A172 (cell line): ENCODE measurements at places on chromosomes 2 and 18. TPM values are rescaled to one million over a fixed set of nuclear protein-coding genes. Genes with fewer than 3 reads are reported as not detected.

GRCh38 chr2:188870289-188870688, 103.9 kb upstream of the COL3A1 start:
- DNase-seq = peak; percentile 19

Gene SERPINB5
- total RNA-seq = 0.19 TPM in 1 of 2 replicates, not detected in the other

- DNase-seq = peak; percentile 50
These were observed 5.1 kb upstream of the STEAP3 start for GRCh38 chr2:119218478-119219064.

Gene CYTIP
- total RNA-seq = not detected in 2 replicates

DNA sequence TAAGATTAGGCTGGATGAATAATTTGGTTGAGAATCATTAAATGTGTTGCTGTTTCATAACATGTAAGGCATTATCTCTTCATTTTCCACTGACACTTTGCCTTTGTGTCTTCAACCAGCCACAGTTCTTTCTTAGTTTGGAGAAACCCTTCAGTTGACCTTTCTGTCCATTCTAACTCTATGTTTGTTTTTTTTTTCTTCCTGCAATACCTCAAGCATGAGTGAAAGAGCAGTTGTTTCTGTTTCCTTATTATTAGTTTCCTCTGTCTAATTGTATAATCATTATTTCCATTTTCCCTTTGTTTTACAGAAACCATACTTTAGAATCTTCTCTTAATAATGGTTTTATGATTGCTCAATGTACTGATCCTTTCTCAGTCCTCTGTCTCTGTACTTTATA, 25.6 kb downstream of the HADHB start:
- no peak for DNase-seq

GRCh38 chr18:45670281-45670962, 53.6 kb upstream of the SLC14A1 start:
- DNase-seq = no peak

Gene DSC2
- total RNA-seq = not detected in 2 replicates

Gene COL6A3
- total RNA-seq = 2.5 and 4.8 TPM in 2 replicates

- peak; percentile 64 for DNase-seq
These were observed 73.9 kb downstream of the ARL4C start for GRCh38 chr2:234422981-234423431.

Gene KCNG2
- not detected in 2 replicates for total RNA-seq

Gene MDH1B
- 5.4 and 9.2 TPM in 2 replicates for total RNA-seq

DNA sequence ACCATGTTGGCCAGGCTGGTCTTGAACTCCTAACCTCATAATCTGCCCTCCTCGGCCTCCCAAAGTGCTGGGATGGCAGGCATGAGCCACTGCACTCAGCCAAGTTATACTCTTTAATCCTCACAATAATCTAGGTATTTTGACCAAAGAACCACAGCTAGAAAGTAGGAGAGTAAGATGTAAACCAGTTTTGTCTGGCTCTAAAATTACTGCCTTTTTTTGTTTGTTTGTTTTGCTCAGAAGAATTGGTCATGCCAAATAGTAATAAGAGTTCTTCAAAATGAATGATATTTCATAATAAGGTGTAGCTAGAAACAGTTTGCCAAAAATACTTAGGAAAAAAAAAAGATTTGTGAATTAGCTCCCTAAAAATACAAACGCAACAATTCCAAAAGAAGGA, 36.7 kb downstream of the SCN2A start:
- no peak for DNase-seq

DNA sequence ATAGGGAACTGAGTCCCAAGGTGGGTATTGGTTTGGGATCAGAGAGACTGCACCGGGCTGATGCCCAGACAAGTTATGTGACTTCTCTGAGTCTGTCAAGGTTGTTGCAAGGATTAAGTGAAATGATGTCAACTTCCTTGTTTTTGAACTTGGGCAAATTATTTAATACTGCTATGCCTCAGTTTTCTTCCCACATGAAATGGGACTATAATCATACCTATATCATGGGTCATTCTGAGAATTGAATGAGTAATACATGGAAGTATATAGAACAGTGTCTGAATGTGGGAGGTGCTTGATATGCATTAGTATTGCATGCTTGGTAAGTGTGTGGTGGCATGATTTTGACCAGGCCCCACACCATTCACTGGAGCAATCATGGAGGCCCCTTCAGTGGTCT, 99.0 kb downstream of the PRKCE start:
- no peak for DNase-seq

DNA sequence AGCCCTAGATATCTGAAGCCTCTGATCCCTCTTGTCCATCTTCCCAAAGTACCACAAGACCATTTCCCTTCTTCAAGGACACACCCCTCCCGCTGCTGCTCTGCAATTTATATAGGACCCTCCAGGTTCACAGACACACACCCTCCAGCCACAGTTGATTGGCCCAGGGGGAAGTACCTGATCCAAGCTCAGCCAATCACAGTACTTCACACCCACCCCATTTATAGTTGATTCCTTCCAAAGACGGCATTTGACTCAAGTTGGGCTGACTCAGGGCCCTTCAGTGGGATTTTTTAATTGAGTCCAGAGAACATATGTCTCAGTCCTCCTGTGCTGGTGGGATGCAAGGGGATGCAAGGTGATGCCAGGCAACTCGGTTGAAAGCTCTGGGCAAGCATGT, 59.2 kb downstream of the GYPC start:
- no peak for DNase-seq

Gene ELOA2
- total RNA-seq = not detected in 2 replicates

Gene EMX1
- total RNA-seq = 0.34 and 0.50 TPM in 2 replicates

DNA sequence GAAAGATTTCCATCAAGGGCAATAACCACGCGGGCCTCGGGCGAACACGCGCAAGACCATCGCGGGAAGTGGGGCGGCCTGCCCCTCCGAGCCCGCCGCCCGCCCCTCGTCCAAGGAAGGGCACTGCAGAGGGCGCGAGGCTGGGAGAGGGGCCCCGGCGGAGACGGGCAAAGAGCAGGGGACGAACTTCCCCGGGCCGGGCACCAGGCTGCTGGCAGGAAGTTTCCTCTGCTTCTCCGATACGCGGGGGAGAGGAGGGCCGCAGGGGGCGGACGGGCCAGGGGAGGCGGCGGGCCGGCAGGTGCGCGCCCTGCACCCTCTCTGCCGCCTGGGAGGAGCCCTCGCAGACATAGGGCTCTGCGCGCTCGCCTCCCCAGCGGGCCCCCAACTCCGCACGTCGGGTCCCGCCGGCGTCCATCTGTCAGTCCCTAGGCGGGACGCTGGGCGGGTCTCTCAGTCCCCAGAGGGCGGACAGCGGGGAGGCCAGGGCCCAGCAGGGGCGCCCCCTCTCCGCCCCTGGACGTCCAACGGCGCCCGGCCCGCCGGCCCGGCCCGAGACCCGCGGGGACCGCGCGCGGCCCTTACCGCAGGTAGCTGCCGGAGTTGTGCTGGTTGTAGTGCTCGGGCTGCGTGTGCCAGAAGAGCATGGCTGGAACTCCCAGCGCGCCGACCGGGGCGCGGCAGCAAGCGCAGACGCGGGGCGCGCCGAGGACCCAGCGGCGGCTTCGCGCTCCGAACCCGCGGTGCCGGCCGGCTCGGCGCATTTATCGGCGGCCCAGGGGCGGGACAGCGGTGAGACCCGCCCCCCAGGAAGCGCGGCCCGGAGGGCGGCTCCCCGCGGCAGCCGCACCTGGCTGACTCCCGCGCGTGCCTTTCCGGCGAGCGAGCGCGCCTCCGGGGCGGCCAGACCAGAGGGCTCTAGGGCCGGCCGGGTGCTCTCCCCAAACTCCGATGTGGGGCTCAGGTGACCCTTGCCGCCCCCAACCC, at the start of gene TFCP2L1:
TSS of gene TFCP2L1 (minus strand) at position 740 of the 987 bp plus-strand sequence. CDS start at position 647, 93 bp downstream.
- DNase-seq = no peak

- DNase-seq = no peak
These were observed 108.7 kb upstream of the RAB6C start for GRCh38 chr2:129870685-129871241.

DNA sequence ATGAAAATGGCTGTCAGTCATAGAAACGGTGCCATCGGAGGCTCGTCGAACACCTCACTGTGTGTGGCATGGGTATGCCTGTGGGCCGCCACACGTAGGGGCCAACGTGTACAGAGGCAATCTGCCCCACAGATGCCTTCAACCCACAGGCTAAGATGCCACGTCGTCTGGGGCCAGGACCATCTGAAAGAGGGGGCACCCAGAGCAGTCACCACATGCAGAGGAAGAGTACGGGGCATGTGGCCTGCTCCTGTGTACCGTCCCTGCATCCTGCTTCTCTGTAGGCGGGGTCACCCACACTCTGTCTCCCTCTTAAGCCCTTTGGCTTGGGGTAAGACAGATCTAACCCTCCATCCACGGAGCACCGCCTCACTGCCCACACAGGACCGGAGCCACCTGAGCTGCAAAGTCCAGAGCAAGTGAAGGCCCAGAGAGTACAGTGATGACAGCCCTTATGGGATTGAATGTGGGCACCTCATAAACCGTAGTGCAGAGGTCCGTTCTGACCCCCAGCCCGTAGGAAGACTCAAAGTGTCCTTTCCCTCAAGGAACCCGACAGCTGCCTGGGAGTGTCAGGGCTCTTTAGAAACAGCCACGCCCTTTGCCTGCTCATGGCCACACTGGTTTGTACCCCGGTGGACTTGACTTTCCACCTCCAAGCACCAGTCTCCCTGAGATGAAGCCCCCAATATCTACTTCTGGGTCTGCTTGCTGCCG, 66.2 kb downstream of the TWIST2 start:
- DNase-seq = no peak

Gene EML6
- total RNA-seq = 0.67 and 5.1 TPM in 2 replicates
